ENCODE measurements at places on chromosomes 4 and X.

DNA sequence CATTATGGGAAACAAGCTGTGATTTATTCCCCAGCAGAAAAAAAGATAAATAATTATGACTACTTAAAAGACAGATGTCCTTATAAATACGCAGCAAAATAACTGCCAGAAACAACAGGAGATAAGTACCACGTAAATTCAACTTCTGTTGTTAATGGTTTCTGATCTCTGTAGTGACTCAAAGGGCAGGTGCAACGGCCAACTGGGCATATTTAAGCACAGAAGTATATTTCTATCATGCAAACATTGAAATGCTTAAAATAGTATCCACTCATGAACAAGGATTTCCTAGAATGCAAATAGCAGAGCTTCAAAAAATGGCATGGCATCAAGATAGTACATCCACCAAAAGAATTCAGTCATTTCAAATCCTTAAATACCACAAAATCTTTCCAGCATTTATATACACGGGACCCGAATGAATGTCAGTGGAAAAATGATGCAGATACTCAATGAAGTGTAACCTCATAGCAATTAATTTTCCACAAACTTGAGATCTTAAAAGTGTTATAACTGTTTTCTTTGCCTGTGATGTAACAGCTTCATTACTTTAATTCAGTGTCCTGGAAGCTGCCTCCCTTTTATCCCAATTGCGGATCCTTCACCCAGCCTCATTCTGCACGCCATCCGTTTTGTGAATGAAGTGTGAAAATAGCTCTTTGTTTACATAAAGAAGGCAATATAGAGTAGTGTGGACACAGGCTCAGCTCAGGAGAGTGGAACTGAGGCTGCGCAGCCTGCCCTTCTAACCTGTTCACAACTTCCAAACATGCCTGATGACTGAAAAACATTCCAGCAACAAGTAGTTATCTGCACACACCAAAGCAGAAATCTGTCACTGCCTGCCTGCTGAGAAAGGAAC is 10.2 kb downstream of the PDGFC start:
- DNase-seq: no peak

DNA sequence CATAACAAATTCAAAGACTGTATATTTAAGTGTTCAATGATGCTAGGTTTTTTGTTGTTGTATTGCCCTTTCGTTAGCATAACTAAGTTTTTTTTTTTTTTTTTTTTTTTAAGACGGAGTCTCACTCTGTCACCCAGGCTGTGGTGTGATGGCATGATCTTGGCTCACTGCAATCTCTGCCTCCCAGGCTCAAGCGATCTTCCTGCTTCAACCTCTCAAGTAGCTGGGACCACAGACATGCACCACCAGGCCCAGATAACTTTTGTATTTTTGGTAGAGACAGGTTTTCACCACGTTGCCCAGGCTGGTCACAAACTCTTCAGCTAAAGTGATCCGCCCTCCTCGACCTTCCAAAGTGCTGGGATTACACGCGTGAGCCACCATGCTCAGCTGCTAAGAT is 7.0 kb downstream of the SH3BGRL start:
- DNase-seq: no peak

DNA sequence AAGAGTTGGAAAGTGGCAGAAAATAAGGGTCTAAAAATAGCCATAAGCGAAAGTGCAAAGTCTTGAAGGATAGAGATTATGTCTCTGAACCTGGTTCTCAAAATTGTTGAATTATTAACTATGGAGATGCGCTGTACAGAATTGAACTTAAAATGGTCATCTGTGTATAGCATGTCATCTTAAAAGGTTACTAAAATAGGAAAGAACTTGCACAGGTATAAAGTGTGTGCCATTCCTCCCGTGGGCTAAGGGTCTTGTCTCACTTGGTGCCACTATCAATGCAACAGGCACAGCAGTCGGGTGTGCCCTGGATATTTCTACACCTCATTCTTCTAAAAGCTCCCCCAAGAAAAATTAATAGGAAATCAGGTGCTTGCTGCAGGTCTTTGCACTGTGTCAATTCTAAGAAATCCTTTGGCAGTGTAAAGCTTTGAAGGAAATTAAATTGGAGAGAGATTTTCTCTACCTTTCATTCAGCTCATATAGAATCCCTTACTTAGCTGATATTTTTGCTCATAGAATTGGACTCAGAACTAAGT is 2.4 kb downstream of the SORBS2 start:
- DNase-seq: no peak

DNA sequence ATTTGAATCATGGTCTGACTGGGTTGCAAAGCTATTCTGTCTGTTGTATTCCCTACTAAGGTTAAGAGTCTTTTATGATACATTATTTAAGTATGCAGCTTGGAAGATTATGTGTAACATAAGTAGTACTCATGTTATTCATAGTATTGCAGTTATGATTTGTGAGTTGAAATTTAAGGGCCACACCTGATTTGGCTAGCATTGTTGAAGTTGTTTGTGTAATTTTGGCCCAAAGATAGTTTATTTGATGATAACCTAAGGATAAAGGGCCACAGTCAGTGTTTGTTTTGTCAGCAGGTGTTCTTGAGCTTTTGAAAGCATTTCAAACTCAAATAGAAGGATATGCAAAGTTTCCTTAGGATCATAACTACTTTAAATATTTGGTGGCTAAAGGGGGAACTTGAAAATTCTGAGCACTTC is 38.9 kb downstream of the NUDT9 start:
- DNase-seq: no peak

DNA sequence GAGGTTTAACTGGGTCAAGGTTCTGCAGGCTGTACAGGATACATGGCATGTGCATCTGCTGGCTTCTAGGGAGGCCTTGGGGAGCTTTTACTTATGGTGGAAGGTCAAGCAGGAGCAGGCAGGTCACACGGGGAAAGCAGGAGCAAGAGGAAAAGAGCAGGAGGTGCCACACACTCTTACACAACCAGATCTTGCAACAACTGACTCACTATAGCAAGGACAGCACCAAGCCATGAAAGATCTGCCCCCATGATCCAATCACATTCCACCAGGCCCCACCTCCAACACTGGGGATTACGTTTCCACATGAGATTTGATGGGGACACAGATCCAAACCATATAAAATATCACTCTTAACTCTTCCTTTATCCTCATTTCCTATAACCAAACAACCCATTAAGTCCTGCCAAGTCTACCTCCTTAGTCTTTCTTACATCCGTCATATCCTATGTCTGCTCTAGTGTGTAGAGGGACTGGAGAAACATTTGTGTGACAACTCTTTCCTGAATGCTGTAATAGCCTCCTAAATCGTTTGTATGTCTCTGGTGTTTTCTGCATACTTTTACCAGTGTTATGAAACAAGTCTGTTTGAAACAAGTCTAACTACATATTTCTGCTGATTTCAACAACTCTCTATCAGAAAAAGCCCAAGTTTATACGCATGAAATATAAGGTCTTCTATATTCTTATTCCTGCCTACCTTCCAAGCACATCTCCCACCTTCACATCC is 8.3 kb upstream of the RAP2C start:
- DNase-seq: no peak

- DNase-seq: no peak
Observed at GRCh38 chr4:829291-829690, 3.4 kb upstream of the CPLX1 start.
